Activated CD4-positive, alpha-beta T cell treated with anti-CD3 and anti-CD28 coated beads for 36 hours (primary cell): ENCODE measurements at places on chromosomes 7 and 10.
A peak's percentile ranks its signal among the peaks of the same experiment; 100 is the strongest.

DNA sequence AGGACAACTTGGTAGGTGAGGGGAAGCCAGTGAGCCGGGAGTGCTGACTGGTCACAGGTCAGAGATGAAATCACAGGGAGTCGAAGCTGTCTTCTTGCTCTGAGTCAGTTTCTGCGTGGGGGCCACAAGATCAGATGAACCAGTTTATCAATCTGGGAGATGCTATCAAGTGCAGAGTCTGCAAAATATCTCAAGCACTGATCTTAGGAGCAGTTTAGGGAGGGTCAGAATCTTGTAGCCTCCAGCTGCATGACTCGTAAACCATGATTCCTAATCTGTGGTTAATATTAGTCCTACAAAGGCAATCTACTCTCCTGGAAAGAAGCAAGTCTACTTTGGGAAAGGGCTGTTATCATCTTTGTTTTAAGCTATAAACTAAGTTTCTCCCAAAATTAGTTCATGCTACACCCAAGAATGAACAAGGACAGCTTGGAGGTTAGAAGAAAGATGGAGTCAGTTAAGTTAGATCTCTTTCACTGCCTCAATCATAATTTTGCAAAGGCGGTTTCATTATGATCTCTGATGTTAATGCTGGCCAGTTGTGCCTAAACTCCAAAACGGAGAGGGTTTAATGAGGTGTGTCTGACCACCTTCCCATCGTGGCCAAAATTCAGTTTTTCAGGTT, 8.4 kb upstream of the LMOD2 start:
- no peak overlapping the region for H3K27ac ChIP-seq
- no peak for DNase-seq
- no peaks in the 10 kb centered on the region for H3K4me1 ChIP-seq
- peaks cover 10% of the 10 kb centered on the region for H3K27me3 ChIP-seq
- no peaks in the 10 kb centered on the region for H3K36me3 ChIP-seq

DNA sequence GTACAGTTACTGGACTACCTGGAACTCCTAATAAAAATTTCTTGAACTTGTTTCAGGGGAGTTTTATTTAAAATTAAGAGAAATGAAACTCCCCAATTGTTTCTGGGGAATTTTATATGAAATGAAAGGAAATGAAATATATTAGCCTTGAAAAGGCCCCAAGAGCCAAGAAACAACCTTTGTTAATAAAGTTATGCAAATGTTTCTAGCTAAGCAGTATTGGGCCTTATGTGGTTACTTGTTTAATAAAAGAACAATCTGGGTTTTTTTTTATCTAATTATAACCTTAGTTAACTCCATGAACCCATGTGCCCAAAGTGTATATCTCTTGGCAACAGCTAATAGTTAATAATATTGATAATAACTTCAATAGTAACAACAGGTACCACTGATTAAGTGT, 222.8 kb downstream of the EXOC4 start:
- H3K36me3 ChIP-seq, result peaks cover 15% of the 10 kb centered on the region
- no peak for DNase-seq
- H3K27ac ChIP-seq, result no peak overlapping the region
- H3K4me3 ChIP-seq, result no peak overlapping the region
- H3K27me3 ChIP-seq, result no peaks in the 10 kb centered on the region
- H3K4me1 ChIP-seq, result peaks cover 10% of the 10 kb centered on the region

- no peak for DNase-seq
- H3K27ac ChIP-seq, result peak overlapping the region; percentile 90
- no peaks in the 10 kb centered on the region for H3K27me3 ChIP-seq
- H3K36me3 ChIP-seq, result peaks cover 17% of the 10 kb centered on the region
These were observed 601 bp downstream of the ADAM8 start for GRCh38 chr10:133276100-133276434.

DNA sequence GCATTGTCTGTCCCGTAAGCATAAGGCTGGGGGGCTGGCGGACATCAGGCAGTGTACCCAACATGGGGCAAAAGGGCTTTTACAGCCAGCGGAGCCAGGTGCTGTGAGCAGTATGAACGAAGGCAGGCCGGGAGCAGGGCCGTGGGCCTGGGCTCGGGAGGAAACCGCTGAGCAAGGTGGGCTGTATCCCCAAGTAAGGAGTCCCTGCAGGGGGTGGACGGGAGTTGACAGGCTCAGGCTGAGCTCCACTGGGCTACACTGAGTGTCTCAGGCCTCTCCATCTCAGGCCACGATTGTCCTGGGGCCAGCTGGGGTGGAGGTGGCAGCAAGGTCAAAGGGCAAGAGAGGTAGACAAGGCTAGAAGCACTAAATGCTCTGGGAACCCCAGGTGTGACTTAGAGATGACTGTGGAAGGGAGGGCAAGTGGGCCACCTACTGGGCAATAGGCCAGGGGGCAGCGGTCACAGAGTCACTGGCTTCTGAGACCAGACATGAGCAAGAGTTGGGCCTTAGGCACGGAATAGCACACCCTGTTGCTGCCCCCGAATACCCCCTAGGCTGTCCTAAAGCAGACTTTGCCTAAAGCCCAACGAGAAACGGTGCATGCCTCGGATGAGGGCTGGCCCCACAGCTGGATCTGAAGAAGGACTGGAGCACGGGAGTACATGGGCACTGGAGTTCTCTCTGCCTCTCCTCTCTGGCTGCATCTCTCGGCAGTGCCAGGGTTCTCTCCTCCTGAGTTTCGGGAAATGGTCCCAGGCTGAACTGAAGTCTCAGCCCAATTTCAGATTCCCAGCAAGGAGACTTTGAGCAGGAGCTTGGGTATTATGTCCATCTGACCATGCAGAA, 10.8 kb upstream of the RAMP3 start:
- H3K27me3 ChIP-seq, result peaks cover 9% of the 10 kb centered on the region
- no peaks in the 10 kb centered on the region for H3K36me3 ChIP-seq
- H3K4me3 ChIP-seq, result no peak overlapping the region
- DNase-seq, result no peak
- no peak overlapping the region for H3K27ac ChIP-seq
- no peaks in the 10 kb centered on the region for H3K4me1 ChIP-seq

DNA sequence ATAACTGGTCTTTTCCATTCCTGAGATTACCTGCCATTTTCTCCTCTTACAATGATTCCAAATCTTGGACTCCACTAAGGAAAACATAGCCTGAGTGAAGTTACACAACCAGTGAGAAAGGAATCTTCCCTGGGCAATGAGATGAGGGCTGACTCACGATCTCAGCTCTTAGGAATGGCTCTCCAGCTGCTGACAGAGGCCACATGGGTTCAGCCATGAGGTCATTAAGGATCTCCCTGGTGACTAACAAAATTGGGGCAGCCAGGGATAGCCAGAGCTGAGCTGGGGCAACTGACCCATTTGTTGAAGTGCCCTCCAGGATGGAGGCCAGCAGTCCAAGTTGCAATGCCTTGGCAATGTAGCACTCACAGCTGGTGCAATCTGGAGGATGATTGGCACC, 78.7 kb upstream of the MKLN1 start:
- H3K36me3 ChIP-seq, result no peaks in the 10 kb centered on the region
- peaks cover 8% of the 10 kb centered on the region for H3K27me3 ChIP-seq
- DNase-seq, result no peak
- H3K4me1 ChIP-seq, result peaks cover 2% of the 10 kb centered on the region
- no peak overlapping the region for H3K4me3 ChIP-seq
- H3K27ac ChIP-seq, result no peak overlapping the region

GRCh38 chr7:38834357-38834756, 74.6 kb downstream of the VPS41 start:
- H3K27me3 ChIP-seq, result no peaks in the 10 kb centered on the region
- no peak overlapping the region for H3K4me3 ChIP-seq
- peaks cover 2% of the 10 kb centered on the region for H3K4me1 ChIP-seq
- DNase-seq, result no peak
